ENCODE measurements at places on chromosomes 5 and 9. TPM values are rescaled to one million over a fixed set of nuclear protein-coding genes. Genes with fewer than 3 reads are reported as not detected.

The TSPAN17 gene
- 34.4 TPM for total RNA-seq

The SLC1A3 gene
- 0.22 TPM for total RNA-seq

The ACOT12 gene
- not detected for total RNA-seq

The SLC6A3 gene
- total RNA-seq: not detected

The PCDHGA5 gene
- total RNA-seq: 0.60 TPM

The HABP4 gene
- 6.9 TPM for total RNA-seq

The PCDHGA4 gene
- total RNA-seq: 2.0 TPM

The CDKN2B gene
- 1.4 TPM for total RNA-seq

The GTF3C4 gene
- 9.4 TPM for total RNA-seq

The C1QTNF2 gene
- total RNA-seq: under 0.01 TPM

The PCDHGB1 gene
- total RNA-seq: 1.6 TPM

The FAT2 gene
- not detected for total RNA-seq

The HTR4 gene
- not detected for total RNA-seq

The PHF19 gene
- 9.3 TPM for total RNA-seq

The HAVCR1 gene
- total RNA-seq: not detected

The PCDHA13 gene
- under 0.01 TPM for total RNA-seq

The ADGRV1 gene
- 0.22 TPM for total RNA-seq

The SPOCK1 gene
- 3.9 TPM for total RNA-seq

The RNF180 gene
- total RNA-seq: 1.1 TPM

The LRRC70 gene
- total RNA-seq: 38.6 TPM

The BARHL1 gene
- not detected for total RNA-seq

The ECM2 gene
- not detected for total RNA-seq

The IL3 gene
- not detected for total RNA-seq

The PTPN3 gene
- 2.6 TPM for total RNA-seq

The FIBCD1 gene
- total RNA-seq: not detected

The FSD1L gene
- total RNA-seq: 1.2 TPM

The CAVIN4 gene
- total RNA-seq: 2.0 TPM

The SNCB gene
- 1.1 TPM for total RNA-seq

The ARL14EPL gene
- total RNA-seq: under 0.01 TPM

The TLE1 gene
- total RNA-seq: 96.4 TPM

The CNOT8 gene
- 104 TPM for total RNA-seq

All from lung microvascular endothelial cell (primary cell).